ENCODE measurements at places on chromosomes 7 and 10. TPM values are rescaled to one million over a fixed set of nuclear protein-coding genes. Genes with fewer than 3 reads are reported as not detected.

The GALNT17 gene
- not detected for total RNA-seq

The ADGRA1 gene
- not detected for total RNA-seq

The GHRHR gene
- total RNA-seq = not detected

The PDGFA gene
- 11.9 TPM for total RNA-seq

The PILRA gene
- 0.84 TPM for total RNA-seq

The PAPOLB gene
- not detected for total RNA-seq

GRCh38 chr10:3887404-3887803, 102.4 kb upstream of the KLF6 start:
- H3K4me1 ChIP-seq = peaks cover 28% of the 10 kb centered on the region
- H3K27ac ChIP-seq = peak overlapping the region; percentile 53
- H3K4me3 ChIP-seq = no peak overlapping the region
- no peaks in the 10 kb centered on the region for H3K36me3 ChIP-seq
- H3K27me3 ChIP-seq = no peaks in the 10 kb centered on the region

DNA sequence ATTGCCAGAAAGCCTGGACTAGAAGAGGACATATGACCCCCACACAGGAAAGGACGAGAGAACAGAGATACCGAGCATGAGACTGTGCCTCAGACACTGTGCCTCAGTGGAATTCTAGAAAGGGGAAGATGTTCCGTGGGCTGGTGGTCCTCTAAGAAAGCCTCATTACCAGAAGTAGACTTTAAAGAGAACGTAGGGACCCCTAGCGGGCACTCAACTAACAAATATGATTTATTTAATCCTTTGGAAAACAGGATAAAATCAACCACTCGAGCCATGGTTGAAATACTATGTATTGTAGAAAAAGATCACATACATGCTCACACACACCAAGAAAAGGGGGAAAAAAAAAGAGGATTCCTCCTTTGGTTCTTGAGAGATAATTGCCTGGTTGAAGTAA, 701.2 kb upstream of the SORCS1 start:
- no peaks in the 10 kb centered on the region for H3K36me3 ChIP-seq
- no peaks in the 10 kb centered on the region for H3K4me1 ChIP-seq
- no peak overlapping the region for H3K4me3 ChIP-seq
- H3K27ac ChIP-seq = no peak overlapping the region
- no peaks in the 10 kb centered on the region for H3K27me3 ChIP-seq

DNA sequence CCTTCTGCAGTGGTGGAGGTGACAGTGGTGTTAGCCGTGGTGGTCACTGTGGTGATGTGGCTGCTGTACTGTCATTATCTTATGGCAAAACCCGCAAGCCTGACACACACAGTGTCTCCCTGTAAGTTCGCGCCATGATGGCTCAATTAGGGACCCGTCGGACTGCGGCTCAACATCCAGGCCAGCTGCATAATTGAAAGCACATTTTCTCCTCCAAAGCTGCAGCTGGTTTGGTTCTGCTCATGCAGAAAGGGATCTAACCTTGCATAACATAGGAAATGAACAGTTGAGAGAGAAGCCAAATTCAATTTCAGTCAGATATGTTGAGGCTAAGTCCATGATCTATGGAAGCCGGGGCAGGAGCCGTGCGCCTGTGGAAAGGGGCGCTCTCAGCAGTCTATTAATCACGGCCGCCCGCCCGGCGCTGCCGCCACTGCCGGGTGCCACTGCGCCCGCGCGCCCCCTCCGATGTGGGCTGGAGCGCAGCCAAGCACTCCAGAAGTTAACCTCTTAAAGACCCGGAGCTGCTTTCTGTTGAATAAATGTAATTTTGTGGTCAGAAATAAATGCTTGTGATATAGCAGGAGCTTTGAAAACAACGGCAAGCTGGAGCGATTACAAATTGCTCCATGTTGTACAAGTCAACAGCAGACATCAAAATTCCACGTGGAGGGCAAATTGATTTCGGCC, 227.7 kb downstream of the CUX1 start:
- DNase-seq = no peak
- no peaks in the 10 kb centered on the region for H3K4me1 ChIP-seq
- no peak overlapping the region for H3K4me3 ChIP-seq
- H3K36me3 ChIP-seq = no peaks in the 10 kb centered on the region

GRCh38 chr10:30868611-30869010, 163.1 kb downstream of the ZNF438 start:
- H3K4me1 ChIP-seq = no peaks in the 10 kb centered on the region
- no peaks in the 10 kb centered on the region for H3K27me3 ChIP-seq
- DNase-seq = no peak

- no peaks in the 10 kb centered on the region for H3K36me3 ChIP-seq
- H3K27me3 ChIP-seq = no peaks in the 10 kb centered on the region
- no peaks in the 10 kb centered on the region for H3K4me1 ChIP-seq
Measured at GRCh38 chr10:11563936-11564335, 47.5 kb downstream of the USP6NL start.

- H3K27ac ChIP-seq = no peak overlapping the region
- no peaks in the 10 kb centered on the region for H3K36me3 ChIP-seq
- no peaks in the 10 kb centered on the region for H3K27me3 ChIP-seq
- peaks cover 28% of the 10 kb centered on the region for H3K4me1 ChIP-seq
Measured at GRCh38 chr7:142485617-142486226, 227.9 kb upstream of the PRSS58 start.

GRCh38 chr10:68261132-68261856, 29.4 kb upstream of the ATOH7 start:
- no peaks in the 10 kb centered on the region for H3K27me3 ChIP-seq
- H3K4me3 ChIP-seq = no peak overlapping the region
- no peak for DNase-seq
- no peak overlapping the region for H3K27ac ChIP-seq

DNA sequence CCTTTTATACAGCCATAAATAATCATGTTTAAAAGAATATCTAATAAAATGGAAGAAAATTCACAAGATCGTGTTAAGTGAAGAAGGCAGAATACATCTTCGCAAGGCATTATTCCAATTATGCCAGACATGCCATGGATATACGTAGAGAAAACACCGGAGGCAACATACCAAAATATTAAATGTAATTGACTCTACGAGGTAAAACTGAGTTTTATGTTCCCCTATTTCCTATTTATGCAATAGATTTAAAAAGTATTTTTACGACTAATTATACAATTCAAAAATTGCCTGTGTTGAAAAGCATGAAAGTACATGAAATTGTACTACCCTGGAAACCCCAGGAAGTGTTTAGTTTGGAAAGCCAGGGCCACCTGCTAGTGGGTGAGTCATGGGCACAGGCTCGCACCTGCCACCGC, 936 bp upstream of the REPIN1 start:
- DNase-seq = no peak
- H3K27me3 ChIP-seq = no peaks in the 10 kb centered on the region

DNA sequence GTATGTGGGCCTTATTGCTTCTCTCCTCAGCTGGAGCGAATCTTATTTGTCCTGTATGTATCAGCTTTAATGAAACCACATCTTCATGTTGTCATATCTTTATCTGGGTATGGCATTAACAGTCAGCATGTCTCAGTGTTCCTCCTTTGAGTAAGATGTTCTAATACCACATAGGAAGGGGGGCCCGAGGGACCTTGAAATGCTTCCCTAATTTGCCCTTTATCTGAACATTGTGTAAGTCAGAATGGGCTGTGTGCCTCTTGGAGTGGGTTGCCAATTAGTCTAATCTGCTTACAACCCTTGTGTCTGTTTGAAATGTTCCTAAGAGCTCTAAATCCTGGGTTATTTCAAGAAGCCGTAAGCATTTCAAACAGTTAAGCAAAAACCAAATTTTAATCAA, 623.8 kb downstream of the SUGCT start:
- no peaks in the 10 kb centered on the region for H3K36me3 ChIP-seq
- H3K27me3 ChIP-seq = no peaks in the 10 kb centered on the region
- no peak overlapping the region for H3K4me3 ChIP-seq

- H3K27me3 ChIP-seq = no peaks in the 10 kb centered on the region
- no peaks in the 10 kb centered on the region for H3K36me3 ChIP-seq
- no peak for DNase-seq
- no peak overlapping the region for H3K27ac ChIP-seq
- no peak overlapping the region for H3K4me3 ChIP-seq
- H3K4me1 ChIP-seq = no peaks in the 10 kb centered on the region
Measured at GRCh38 chr10:111114758-111115500, 38.1 kb downstream of the ADRA2A start.

- no peaks in the 10 kb centered on the region for H3K4me1 ChIP-seq
- no peaks in the 10 kb centered on the region for H3K36me3 ChIP-seq
- no peak overlapping the region for H3K4me3 ChIP-seq
- no peaks in the 10 kb centered on the region for H3K27me3 ChIP-seq
- H3K27ac ChIP-seq = no peak overlapping the region
- no peak for DNase-seq
Measured at GRCh38 chr7:31362401-31362800, 21.9 kb upstream of the NEUROD6 start.

GRCh38 chr7:23299770-23300300, 696 bp downstream of the MALSU1 start:
- H3K36me3 ChIP-seq = peaks cover 5% of the 10 kb centered on the region
- H3K4me1 ChIP-seq = peaks cover 24% of the 10 kb centered on the region
- no peaks in the 10 kb centered on the region for H3K27me3 ChIP-seq

DNA sequence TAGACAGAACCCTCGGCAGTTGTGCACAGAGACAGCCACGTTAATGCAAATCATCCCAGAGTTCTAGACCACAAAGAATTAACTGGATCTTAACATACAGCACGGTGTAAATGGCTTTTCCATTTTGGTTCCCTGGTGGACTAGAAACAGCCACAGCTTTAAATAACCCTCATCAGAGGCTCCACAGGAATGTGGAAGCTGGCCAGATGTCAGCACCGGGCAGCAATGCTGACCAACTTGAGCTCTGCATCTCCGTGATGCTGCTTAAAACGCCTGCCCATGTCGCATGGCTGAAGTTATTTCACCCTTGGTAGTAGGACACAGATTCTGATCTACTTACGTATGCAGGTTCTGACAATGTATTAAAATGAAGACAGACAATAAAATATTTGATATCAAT, 24.5 kb downstream of the RSU1 start:
- no peaks in the 10 kb centered on the region for H3K36me3 ChIP-seq
- H3K4me1 ChIP-seq = peaks cover 14% of the 10 kb centered on the region
- H3K27ac ChIP-seq = no peak overlapping the region
- H3K4me3 ChIP-seq = no peak overlapping the region
- H3K27me3 ChIP-seq = no peaks in the 10 kb centered on the region
- no peak for DNase-seq

- no peak overlapping the region for H3K27ac ChIP-seq
- no peak overlapping the region for H3K4me3 ChIP-seq
- no peak for DNase-seq
- no peaks in the 10 kb centered on the region for H3K36me3 ChIP-seq
- no peaks in the 10 kb centered on the region for H3K27me3 ChIP-seq
Measured at GRCh38 chr10:17764142-17764541, 12.1 kb downstream of the TMEM236 start.

- peaks cover 3% of the 10 kb centered on the region for H3K27me3 ChIP-seq
- DNase-seq = no peak
- H3K4me3 ChIP-seq = no peak overlapping the region
- no peaks in the 10 kb centered on the region for H3K4me1 ChIP-seq
Measured at GRCh38 chr10:75283671-75284470, 48.1 kb upstream of the COMTD1 start.

DNA sequence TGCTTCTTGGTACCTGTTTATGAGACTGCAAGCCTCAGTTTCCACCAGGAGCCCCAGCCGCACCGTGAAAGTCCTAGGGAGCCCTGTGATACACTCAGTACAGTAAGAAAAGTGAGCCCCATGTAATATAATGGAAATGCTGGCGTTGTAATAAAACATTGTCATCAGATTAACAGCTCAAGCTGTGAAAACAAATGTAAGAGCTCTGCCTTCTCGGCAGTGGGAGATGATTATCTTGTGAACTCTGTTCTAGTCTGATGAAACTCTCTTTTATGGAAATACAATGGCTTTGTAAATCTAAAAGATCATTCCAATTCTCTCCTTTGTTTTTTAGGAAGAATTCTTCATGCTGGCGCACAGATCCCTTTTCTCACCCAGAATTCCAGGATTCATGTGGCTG, 299.9 kb downstream of the ABCA13 start:
- no peak overlapping the region for H3K4me3 ChIP-seq
- H3K27me3 ChIP-seq = no peaks in the 10 kb centered on the region
- H3K36me3 ChIP-seq = no peaks in the 10 kb centered on the region
- DNase-seq = no peak
- no peak overlapping the region for H3K27ac ChIP-seq

Data from CD8-positive, alpha-beta memory T cell (primary cell).